ENCODE measurements at places on chromosomes 5 and 9. TPM values are rescaled to one million over a fixed set of nuclear protein-coding genes. Genes with fewer than 3 reads are reported as not detected.

Gene ZNF354C
- 3.6 TPM for total RNA-seq

- DNase-seq, result no peak
These were observed 56.2 kb upstream of the EQTN start for GRCh38 chr9:27353166-27353473.

DNA sequence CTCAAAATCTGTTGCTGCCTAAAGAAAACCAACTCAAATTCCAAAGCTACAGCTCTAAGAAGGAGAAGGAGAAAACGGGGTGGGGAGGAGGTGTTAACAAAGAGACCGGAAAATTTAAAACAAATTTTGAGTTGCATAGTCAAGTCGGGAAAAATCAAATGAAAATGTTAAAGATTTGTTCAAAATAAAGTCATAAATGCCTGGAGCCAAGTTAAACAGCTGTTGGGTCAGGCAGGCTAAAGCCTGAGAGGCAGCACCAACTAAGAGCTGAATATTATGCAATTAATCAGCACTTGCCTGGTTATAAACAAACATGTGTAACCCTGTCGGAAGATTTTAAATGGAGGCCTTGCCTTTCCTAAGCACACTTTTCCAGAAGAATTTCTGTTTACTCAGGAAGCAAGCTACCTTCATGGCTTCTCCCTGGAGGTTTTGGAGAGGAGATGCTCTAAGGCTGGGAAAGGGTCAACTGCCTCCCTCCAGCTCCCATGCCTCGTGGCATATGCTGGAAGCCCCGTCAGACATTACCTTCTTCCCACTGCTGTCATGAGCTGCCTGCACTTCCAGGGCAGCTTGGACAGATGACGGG, 270.5 kb downstream of the DMRT2 start:
- DNase-seq, result no peak

Gene LHX6
- 7.0 TPM for total RNA-seq

GRCh38 chr5:76319673-76320072, 83.4 kb upstream of the IQGAP2 start:
- DNase-seq, result no peak

DNA sequence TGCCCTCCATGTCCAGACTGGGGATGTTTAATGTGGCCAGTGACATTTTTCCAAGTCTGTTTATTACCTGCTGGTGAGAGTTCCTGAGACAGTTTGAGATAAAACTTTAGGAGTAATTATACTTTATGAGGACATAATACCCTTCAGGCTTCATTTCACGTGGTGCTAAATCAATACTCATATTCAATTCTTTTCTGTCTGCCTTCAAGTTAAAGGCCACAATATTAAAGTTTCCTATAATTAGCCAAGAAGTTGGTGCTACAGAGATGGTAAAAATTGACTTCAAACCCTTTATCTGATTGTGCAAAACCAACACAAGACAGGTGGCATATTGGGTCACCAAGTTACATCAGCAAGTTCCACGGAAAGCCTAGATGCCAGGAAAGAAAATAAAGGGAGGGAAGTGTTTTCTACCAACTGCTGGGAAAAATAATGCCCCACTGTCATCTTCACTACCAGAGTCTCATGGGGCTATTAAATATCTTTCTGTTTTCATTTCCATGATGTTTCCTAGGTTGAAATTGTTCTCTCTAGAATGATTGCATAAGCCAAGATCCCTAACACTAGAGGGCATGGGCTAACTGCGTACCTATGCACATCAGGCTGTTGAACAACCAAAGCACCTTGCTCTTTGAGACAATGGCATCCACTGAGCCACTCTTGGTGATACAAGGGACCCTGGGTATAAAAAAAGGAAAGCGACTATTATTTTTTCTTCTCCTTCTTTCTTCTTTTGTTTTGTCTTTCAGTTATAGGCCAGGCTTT, 68.7 kb downstream of the INSYN2B start:
- DNase-seq, result no peak

GRCh38 chr9:81086416-81086815, 602.9 kb downstream of the TLE1 start:
- no peak for DNase-seq

Gene LCN1
- not detected for total RNA-seq

Gene MLLT3
- total RNA-seq, result 15.3 TPM

DNA sequence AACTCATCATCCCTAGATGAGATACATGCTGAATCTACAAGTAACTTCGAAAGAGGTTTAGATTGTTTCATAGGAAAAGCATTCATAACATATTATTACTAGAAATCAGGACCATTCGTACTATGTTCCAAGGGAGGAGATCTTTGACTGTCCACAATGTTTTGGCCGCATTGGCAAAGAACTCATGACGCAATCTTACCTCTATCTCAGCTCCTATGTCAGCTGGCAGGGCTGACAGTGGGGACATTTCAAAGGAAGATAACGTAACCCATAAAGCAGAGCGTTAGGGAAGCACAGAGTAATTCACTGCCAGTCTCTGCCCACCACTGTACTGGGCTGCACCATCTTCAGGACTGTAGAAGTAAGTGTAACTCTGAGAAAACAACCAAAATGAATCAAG, 69.7 kb downstream of the EFNA5 start:
- no peak for DNase-seq

DNA sequence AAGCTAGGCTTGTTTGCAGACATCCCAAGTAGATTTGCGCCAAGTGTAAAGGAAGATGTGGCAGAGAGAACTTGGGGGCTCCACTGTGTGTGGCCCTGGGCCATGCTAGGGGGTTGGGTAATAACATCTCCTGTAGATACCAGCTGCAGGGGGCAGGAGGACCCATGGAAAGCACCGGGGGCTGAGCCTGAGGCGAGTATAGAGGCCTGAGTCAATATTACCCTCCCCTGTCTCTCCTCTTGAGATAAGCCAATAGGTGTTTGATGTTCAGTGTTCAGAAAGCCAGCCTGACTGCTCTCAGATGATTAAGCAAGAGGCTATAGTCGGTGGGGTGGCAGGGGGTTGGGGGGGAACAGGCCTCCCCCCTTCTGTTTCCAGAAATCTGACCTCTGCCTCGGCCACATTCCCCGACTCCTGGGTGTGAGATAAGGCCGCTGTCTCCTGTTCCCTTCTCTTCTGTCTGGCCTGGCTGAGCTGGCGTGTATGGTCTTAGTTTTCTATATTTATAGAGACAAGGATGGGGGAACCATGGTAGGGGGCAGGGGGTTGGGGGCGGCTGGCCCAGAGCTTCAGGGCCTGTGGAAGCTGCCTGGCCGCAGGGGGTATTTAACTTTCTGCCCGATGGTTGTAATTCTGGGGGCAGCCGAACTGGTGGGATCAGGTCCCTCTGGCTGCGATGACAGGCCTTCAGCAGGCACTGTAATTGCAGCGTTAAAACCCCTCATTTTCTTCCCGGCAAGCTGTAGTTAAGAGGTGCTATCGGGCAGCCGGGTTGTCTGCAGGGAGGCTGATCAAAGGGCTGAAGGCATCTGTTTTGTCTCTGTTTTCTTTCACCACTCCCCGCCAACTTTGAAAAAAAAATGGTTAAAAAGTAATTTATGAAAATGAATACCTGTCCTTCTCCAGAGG, 292.0 kb downstream of the NSG2 start:
- DNase-seq, result no peak

Gene LRRTM2
- not detected for total RNA-seq

Gene BAAT
- not detected for total RNA-seq

Gene LMX1B
- total RNA-seq, result 1.1 TPM

DNA sequence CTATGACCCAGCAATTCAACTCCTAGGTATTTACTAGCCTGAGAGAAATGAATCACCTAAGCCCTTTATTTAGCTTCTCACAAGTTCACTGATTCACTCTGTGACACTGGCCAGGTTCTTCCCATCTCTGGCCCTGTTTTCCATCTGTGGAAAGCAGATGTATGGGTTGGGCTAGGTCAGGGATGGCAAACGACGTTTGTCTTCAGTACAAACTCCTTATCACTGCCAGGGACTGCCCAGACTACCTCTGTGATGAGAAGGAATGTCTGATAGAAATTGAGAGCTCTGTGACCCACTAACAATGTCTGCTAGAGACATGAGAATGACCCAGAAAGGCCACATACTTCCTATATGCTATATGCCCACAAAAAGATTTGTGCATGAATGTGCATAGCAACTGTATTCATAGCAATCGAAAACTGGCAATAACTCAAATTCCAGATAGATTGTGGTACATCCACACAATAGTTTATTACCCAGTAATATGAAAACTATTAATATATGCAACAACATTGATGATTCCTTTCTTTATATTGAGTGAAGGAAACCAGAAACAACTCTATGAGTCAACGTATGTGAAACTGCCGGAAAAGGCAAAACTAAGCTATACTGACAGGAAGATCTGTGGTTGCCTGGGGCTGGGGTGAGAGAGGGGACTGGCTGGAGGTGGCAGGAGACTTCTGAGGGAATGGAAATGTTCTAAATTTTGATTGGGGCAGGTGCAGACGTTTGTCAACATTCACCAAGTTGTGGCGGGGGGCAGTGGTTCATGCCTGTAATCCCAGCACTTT, 32.0 kb upstream of the ADAM19 start:
- DNase-seq, result no peak

Gene PPP3R2
- not detected for total RNA-seq

Gene GPR151
- total RNA-seq, result not detected

GRCh38 chr9:133002147-133003070, 23.9 kb downstream of the GFI1B start:
- no peak for DNase-seq

DNA sequence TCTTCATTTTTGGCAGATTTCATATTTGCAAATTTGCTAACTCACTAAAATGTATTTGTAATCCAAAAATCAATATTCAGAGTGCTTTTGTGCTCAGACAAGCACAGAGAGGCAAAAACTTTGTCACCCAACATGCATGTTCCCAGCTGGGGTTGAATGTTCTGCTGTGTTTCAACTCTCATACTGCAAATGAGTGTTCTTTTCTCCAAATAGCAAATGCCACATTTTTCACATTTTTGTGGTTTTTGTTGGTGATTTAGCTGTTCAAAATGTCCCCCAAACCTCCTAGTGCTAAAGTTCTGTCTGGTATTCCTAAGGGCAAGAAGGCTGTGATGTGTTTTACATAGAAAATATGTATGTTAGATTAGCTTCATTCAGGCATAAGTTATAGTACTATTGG, 87.3 kb upstream of the PCSK5 start:
- no peak for DNase-seq

DNA sequence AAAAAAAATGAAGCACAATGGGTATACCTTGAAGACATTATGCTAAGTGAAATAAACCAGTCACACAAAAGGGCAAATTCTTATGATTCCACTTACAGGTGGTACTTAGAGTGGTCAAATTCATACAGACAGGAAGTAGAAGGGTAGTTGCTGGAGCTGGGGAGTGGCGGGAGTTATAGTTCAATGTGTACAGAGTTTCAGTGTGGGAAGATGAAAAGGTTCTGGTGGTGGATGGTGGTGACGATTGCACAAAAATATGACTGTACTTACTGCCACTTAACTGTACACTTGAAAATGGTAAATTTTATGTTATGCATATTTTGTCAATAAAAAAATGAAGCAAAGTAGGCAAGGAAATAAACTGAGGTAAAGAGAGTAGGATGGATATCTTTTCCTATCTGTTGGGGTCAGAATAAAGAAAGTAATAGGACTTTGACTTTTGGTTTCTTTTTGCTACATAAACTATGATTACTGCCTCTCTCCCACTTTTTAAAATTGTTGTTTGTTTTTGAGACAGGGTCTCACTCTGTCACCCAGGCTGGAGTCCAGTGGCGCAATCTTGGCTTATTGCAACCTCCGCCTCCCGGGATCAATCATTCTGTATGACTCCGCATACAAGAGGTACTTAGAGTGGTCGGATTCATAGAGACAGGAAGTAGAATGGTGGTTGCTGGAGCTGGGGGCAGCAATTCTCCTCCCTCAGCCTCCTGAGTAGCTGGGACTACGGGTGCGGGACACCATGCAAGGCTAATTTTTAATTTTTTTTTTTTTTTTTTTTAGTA, 4.0 kb upstream of the PSAT1 start:
- no peak for DNase-seq

DNA sequence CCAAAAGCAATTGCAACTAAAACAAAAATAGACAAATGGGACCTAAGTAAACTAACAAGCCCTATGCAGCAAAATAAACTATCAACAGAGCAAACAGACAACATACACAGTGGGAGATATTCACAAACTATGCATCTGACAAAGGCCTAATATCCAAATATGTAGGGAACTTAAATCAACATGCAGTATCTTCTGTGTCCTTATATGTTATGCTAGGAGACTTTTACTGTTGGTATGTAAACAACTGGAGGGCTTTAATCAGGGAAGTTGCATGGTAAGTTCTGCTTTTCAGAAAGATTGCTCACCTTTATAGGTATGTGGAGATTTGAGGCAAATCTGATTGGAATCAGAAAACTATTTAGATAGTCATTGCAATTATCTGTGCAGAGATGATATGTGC, 461.2 kb upstream of the RIOK2 start:
- no peak for DNase-seq

DNA sequence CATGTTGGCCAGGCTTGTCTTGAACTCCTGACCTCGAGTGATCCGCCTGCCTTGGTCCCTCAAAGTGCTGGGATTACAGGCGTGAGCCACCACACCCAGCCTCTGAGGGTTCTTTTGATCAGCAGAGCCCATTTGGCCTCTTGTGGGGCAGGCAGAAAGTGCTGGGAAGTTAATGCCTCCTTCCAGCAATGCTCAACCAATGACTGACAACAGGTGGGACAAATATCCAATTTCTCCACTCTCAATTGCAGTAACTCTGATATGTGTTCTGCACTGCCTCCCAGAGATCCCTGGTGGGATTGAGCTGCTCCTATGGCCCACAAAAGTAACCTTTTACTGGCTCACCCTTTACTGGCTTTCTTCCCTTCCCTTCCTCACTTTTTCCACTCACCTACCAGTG, 79.9 kb upstream of the APC start:
- DNase-seq, result no peak

DNA sequence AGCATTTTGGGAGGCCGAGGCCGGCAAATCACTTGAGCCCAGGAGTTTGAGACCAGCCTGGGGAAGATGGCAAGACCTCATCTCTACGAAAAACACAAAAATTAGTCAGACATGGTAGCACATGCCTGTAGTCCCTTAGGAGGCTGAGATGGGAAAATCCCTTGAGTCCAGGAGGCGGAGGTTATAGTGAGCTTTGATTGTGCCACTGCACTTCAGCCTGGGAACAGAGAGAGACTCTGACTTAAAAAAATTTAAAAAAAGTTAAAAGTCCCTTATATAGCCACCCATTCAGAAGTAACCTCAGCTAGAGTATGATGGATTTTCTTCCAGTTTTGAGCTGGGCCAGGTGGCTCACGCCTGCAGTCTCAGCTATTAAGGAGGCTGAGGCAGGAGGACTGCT, 72.4 kb downstream of the UGCG start:
- DNase-seq, result no peak

Gene PLK2
- total RNA-seq, result 166 TPM

DNA sequence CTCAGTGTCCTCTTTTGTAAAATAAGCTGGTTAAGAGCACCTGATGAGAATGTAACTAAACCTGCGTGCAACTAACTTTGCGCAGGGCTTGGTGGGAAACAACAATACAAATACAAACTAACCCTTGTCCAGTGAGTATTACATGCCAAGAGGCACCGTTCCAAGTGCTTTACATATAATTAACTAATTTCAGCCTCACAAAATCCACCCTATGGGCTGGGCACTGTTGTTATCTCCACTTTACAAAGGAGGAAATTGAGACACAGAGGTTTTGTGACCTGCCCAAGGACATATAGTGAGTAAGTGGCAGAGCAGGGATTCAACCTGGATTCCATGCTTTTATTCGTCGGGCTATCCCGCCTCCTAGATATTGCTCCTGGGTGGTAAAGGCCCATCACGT, 26.2 kb upstream of the TNIP1 start:
- no peak for DNase-seq

Measured in heart left ventricle (tissue), 16 donors.